ENCODE measurements at places on chromosomes 11 and 22.

DNA sequence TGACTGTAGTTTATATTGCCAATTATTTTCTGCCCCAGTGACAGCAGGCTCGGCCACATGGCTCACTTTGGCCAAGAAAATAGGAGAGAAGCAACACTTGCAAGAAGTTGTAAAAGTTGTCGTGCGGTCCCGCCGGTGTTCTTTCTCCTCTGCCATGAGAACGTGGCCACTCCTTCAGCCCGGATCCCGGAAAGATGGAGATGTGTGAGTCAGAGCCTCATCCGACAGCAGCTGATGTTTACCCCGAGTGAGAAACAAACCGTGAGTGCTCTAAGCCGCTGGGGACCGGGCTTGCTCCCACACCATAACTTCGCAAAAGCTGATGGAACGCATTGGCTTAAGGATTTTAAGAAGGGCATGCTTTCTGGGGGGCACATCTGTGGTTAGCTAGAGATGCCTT is 157.0 kb downstream of the CACNA1I start:
- DNase-seq: no peak

DNA sequence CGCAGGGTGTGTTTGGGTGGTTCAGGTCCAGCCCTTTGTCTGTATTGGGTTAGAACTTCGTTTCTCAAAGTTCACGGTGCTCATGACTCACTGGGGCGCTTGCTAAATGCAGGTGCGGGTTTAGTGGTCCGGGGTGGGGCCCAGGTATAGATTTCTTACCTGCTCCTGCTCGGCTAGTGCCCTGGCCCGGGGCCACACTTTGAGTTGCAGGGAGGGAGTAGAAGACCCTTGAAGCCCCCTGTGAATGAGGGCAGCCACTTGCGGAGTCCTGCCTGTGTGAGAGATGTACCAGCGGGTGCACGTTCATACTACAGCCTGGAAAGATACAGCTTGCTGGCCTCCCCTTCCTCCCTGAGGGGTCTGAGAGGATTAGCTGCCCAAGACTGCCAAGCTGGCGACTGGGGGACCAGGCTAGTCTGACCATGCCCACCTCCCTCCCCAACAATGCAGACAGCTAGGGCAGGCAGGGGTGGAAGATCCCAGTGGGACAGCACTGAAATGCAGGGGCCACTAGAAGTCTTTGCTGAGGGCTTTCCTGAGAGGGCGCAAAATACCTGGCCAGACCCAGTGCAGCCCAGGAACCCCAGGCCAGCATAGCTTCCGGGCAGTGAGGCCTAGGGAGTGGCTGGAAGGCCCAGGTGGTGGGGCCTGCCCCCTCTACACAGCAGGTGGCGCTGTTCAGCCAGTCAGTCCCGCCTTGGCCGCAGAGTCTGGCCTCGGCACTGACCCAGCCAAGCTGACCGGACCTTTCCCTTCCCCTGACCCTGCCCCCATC is 5.1 kb upstream of the MYRF start:
- DNase-seq: peak; percentile 42

GRCh38 chr11:71489311-71490043 is 36.5 kb downstream of the NADSYN1 start:
- peak; percentile 15 for DNase-seq

DNA sequence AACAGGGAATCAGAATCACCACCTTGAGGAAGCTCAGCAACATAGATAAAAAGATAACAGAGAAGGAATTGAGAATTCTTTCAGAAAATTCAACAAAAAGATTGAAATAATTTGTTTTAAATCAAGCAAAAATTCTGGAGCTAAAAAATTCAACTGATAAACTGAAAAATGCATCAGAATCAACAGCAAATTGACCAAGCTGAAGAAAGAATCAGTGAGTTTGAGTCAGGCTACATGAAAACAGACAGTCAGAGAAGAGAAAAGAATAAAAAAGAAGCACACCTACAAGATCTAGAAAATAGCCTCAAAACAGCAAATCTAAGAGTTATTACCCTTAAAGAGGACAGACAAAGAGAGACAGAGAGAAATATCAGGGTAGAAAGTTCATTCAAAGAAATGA is 28.8 kb downstream of the BTG4 start:
- DNase-seq: no peak

- DNase-seq: no peak
Measured at GRCh38 chr11:85423316-85423715, 203.8 kb downstream of the DLG2 start.

GRCh38 chr11:76700177-76701100 is 29.9 kb upstream of the LRRC32 start:
- no peak for DNase-seq

DNA sequence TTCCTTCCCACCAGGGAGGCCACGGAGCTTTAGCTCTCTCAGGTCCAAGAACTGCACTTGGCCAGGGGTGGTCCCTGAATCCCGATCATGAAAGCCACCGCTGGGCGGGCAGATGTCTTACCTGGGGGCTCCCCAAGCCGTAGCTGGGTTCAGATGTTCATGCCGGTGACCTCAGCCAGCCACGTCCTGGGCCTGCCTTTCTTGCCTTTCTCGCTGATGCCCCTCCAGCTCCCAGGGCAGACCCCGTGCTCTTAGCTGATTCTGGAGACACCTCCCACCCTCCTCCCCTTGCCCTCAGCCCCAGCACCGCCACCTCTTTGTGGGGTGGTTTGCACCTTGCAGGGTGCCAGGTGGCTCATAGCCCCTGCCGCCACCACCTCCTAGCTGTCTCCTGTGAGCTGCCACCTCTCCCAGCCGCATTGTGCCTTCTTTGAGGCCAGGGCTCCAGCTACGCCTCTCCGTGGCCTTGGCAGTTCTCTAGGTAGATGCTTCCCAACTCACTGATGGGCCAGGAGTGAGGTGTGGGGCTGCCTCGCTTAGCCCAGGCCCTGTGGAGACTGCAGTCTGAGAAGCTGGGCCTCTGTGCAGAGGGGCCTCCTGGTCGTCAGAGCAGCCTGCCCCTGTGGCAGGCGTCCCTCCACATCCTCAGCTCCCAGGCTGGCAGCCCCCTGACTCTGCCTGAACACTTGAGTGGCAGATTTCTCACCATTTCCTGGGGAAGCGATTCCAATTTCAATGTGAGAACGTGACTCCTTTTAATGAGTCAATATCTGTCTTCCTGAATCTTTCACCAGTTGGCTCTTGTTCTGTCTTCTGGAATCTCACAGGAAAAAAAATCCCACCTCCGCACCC is 97.6 kb upstream of the B3GAT1 start:
- peak; percentile 0 for DNase-seq

DNA sequence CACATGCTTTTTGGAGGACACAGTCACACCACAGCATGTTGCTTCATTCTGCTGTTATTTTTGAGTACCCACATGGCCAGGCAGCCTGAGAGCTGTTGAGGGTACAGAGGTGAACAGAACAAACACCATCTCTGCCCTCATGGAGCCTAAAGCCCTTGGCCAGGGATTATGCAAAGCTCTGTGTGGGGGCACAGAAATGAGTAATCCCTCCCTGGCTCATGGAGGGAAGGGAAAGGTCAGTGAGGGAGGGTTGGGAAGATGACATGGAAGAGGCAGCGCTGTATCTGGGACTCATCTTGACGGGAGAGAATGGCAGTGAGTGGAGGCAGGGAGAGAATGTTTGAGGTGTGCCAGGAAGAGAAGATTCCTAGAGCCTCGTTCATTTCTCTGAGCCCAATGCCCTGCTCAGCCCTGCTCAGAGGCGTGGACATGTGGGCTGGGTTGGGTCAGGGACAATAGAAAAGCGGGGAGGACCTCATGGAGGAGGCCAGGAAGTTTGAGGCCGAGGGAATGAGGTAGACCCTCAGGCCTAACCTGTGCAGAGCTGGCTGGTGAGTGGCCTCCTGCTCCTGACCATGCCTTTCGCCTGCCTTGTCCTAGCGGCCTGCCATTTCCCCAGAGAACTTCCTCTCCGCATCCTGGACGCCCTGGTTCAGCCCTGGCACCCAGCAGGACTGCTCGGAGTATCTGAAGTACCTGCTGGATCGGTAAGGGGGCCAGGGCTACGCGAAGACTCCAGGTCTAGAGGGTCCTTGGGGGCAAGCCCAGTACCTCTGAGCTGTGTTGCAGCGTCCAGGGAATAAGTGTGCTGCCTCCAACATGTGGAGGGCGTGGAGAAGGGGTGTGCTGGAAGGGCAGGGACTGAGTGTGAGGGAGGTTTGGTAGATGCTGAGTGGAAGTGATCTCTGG is 19.8 kb downstream of the USP35 start:
- no peak for DNase-seq

- DNase-seq: peak; percentile 74
Measured at GRCh38 chr11:45771193-45771565, 33.8 kb upstream of the SLC35C1 start.

DNA sequence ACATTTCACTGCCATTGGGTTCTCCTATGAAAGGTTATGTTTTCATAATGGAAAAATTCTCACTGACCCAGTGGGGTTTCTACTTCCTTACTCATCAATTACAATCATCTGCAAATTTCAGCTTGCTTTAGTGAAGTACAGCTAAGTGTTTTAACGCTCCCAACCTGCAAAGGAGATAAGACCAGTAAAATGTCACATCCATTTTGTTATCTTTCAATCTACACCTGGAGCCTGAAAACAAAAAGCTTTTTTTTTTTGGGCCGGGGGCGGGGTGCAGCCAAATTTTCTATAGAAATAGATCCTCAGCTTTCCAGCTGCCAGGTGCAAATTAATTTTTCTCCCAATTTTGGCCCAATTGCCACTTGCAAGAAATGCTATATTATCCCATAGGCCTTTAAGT is 40.6 kb downstream of the CADM1 start:
- DNase-seq: no peak

GRCh38 chr22:48751539-48752437 is 1075.9 kb downstream of the BRD1 start:
- DNase-seq: no peak

GRCh38 chr11:131893103-131893890 is 522.9 kb downstream of the NTM start:
- DNase-seq: no peak

DNA sequence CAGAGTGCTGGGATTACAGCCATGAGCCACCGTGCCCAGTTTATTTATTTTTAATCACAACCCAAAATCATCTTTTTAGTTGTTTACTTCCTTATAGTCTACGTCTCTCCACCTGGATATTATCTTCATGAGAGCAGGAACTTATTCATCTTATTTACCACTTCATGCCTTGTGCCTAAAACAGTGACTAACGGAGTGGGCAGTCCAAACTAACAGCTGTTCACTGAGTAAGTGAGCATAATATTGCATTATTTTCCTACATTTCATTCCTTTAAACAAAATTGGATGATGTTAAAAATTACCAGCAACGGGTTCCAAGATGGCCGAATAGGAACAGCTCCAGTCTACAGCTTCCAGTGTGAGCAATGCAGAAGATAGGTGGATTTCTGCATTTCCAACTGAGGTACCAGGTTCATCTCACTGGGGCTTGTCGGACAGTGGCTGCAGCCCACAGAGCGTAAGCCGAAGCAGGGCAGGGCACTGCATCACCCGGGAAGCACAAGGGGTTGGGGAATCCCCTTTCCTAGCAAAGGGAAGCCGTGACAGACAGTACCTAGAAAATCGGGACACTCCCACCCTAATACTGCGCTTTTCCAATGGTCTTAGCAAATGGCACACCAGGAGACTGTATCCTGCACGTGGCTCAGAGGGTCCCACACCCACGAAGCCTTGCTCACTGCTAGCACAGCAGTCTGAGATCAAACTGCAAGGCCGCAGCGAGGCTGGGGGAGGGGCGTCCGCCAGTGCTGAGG is 14.1 kb downstream of the TMEM123 start:
- DNase-seq: no peak

GRCh38 chr11:5684646-5685362 is at the start of gene TRIM5:
Gene TRIM5 (minus strand): TSS chr11:5685074. CDS start chr11:5680177, 4,897 bp downstream.
- peak; percentile 58 for DNase-seq

DNA sequence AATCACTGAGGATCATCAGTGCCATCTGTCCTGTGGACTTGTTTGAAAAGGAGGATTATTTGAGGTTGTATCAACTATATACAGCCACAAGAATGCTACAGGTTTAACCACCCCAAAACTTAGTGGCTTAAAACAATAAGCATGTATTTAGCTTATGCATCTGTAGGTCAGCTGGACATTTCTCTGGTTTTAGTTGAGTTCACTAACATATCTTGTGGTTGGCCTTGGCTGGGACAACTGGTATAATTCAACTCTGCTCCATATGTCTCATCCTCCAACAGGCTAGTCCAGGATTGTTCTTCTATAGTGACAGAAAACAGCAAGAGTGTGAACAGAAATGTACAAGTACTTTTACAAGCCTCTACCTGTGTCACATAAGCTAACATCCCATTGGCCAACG is 49.9 kb upstream of the SOX6 start:
- DNase-seq: no peak

DNA sequence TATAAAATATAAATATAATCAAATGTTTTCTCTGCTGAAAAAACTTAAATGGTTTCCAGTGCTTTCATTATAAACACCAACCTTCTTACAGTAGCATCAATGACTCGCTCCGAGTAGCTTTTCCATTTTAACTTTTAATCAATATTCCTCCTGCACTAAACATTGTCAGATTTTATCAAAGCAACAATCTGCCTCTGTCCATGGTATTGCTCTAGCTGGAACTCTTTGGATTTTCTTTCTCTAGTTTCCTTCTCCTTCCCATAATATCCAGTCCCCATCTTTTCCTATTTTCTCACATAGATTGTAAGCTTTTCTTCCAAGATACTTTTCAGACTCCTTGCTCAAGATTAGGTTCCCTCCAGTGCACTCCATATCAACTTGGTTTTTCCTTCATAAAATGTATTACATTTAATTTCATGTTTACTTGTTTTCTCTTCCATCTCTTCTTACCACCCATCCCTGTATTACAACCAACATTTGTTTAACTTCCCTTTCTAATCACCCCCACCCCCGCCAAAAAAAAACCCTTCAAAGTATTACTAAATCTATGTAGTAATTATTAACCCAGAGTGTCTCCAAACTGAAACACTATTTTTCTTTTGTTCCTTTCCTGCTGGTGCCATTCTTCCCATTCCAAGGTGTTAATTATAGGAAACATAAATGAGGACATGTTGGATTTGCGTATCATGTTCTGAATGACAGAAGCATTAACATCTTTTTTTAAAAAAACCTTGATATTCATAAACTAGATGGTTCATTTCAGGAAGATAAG is 716.5 kb downstream of the NELL1 start:
- DNase-seq: no peak

DNA sequence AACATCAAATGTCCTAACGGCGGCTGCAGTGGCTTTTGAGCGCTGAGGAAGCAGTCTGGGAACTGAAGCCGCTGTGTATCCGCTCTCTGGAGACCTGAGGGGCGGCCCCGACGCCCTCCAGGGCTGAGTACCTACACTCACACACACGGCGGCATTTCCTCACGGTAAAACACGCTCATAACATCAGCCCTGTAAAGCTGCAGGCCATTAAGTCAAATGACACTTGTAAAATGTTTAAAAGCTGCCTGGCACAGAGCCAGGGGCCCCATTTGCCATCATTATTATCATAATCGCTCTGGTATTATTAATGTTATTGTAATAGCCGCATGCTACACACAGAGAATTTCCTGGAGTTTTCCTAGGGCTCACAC is 5.1 kb downstream of the CARS1 start:
- no peak for DNase-seq

DNA sequence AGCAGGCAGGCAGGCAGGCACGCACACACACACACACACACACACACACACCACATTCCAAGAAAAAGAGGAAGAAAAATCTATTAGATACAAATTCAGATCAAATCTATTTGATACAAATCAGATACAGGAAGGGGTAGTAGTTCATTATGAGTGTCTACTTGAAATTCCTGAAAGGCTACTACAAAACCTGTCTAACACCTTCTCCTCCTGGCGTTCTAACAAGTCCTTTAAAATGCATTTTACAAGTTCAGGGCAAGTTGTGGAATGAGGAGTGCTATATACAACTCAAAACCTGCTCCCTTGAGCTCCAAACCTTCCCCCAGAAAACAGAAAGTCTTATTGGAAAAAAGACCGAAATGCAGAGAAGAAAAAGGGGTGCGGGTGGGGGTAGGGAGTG is 476 bp downstream of the ARHGAP32 start:
- DNase-seq: no peak

GRCh38 chr11:124971810-124972209 is 17.8 kb downstream of the CCDC15 start:
- no peak for DNase-seq

Data from activated B cell treated with CpG ODN at 0.5 μM for 24 hours (primary cell).